Right atrium auricular region (tissue), 2 donors: ENCODE measurements at places on chromosomes 3 and 15. TPM values are rescaled to one million over a fixed set of nuclear protein-coding genes. Genes with fewer than 3 reads are reported as not detected.

GRCh38 chr3:119175872-119176756 is 2.7 kb downstream of the UPK1B start:
- no peak for DNase-seq

GRCh38 chr3:10242182-10243065 is 5.8 kb upstream of the TATDN2 start:
- no peak for DNase-seq

GRCh38 chr3:97949110-97949485 is 23.1 kb downstream of the RIOX2 start:
- DNase-seq = no peak

- DNase-seq = no peak
Measured at GRCh38 chr3:87336761-87337160, 60.4 kb upstream of the POU1F1 start.

DNA sequence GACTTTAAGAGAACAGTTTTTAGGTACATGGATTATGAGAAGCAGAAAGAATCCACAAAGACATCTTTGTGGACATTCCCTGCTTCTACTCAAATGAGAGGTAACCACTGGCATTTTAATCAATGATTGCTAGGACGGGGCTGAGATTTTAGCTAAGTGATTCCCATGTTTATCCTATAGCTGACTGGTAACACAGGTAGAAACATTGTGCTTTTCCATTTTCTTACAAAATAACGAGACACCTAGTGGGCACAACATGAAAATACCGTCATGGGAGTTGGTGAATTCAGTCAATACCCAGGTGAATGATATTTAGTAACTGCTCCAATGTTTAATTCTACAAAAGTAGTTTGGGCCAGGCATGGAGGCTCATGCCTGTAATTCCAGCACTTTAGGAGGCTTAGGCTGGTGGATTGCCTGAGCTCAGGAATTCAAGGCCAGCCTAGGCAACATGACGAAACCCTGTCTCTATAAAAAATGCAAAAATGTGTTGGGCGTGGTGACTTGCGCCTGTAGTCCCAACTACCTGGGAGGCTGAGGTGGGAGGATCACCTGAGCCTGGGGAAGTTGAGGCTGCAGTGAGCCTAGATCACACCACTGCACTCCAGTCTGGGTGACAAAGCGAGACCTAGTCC is 37.2 kb upstream of the DENND4A start:
- DNase-seq = no peak

- DNase-seq = no peak
Measured at GRCh38 chr3:33768578-33769330, 29.7 kb upstream of the PDCD6IP start.

DNA sequence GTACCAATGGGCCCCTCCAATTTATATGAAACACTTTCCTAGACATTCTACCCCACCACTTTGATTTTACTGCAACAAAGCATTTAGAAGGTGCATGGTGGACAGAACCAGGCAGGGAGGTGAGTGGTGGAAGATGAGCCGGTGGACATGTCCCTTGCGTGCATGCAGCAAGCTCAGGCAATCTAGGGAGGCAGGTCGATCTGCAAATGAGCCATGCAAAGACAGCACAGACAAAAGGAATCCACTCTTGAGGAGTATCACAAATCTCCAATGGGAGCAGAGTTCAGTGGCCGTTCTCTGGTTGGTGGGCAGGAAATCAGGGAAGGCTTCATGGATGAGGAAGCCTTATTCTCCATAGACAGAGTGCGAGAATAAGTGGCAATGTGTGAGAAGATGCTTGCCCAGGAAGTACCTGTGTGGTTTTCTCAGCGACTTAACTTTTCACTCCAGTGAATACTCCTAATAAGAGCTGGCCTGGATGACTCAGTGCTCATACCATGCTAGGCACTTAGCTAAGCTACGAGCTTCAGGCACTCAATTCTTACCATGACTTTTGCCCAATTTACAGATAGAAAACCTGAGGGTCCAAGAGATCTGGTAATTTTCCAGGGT is 152.5 kb downstream of the FOXP1 start:
- DNase-seq = no peak

- no peak for DNase-seq
Measured at GRCh38 chr3:127979473-127979872, 64.4 kb downstream of the KBTBD12 start.

- DNase-seq = no peak
Measured at GRCh38 chr3:131218196-131218595, 163.4 kb upstream of the NUDT16 start.

DNA sequence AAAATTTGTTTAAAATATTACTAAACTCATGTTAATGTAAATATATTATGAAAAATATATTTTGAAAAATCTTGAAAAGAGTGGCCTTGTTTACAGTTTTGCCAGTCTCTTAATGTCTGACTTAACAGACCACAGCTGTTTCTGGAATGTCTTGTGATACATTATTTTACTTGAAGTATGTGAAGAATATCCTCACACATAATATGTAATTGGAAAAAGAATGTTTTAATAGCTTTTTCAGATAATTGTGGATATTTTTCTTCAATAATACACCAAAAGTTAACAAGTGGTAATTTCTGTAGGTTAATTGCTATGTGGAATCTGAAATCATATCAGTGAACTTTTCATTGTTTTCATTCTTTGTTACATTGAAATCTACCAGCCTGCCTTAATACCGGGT is 101.3 kb downstream of the UBE2E2 start:
- DNase-seq = no peak

- no peak for DNase-seq
Measured at GRCh38 chr3:14494279-14494972, 45.7 kb downstream of the GRIP2 start.

DNA sequence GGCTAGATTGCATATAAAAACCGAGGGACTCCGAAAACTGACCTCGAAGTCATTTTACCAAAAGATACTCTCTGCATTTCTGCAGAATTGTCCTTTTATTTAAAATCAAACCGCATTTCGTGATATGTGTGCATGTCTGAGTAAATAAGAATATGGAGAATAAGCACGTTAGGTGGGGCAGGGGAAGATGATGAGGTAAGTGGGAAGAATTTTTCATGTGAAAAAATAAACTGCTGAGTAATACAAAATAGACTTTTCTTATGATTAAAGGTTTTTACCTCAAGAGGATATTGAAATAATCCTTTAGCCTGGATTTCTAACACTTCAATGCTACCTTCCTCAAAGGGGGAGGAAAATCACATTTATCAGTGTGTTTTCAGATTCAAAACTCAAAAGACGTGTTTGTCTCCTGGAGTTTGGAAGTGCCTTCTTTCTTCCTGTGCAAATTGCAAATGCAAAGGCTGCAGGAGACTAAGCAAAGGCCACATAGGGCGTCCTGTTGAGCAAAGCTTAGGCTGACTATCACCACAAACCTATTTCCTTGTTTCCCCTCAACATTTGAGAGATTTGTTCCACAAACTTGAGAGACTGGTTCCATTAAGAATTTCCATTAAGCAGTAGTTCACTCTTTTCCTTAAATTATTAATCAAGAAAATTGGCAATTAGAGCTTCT is 813.5 kb downstream of the MCTP2 start:
- DNase-seq = no peak

GRCh38 chr15:100879061-100879463 is 569 bp upstream of the ALDH1A3 start:
- DNase-seq = no peak

GRCh38 chr15:42184296-42184695 is 23.8 kb downstream of the VPS39 start:
- no peak for DNase-seq

- DNase-seq = no peak
Measured at GRCh38 chr15:71512682-71513006, 297.7 kb upstream of the NR2E3 start.

- no peak for DNase-seq
Measured at GRCh38 chr3:73530022-73530396, 94.7 kb downstream of the PDZRN3 start.

GRCh38 chr3:136277634-136278033 is 27.5 kb downstream of the PCCB start:
- DNase-seq = no peak

DNA sequence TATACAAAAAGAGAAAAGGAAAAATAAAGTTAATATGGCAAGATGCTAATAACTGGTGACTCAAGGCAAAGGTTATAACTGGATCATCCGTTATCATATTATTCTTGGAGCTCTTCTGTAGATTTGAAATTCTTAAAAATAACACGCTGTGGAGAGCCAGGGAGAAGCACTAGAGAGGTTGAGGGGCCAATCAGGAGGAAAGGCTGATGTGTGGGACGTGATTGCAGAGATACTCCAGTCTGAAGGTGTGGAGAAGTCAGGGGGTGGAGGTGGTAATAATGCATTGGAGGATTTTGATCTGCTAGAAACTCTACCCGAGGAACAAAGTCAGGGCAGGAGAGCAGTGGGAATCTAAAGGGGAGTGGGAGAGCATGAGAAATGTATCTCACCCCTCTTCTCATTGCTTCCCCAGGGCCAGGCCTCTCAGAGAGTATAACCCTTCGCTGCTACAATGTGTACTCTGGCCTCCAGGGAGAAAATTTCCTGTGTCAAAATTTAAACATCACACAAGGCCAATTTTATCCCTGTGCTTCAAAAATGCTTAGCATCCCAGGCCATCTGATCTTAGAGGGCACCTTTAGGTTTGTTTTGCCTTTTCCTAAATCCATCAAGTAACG is 211.5 kb upstream of the SEMA6D start:
- no peak for DNase-seq

DNA sequence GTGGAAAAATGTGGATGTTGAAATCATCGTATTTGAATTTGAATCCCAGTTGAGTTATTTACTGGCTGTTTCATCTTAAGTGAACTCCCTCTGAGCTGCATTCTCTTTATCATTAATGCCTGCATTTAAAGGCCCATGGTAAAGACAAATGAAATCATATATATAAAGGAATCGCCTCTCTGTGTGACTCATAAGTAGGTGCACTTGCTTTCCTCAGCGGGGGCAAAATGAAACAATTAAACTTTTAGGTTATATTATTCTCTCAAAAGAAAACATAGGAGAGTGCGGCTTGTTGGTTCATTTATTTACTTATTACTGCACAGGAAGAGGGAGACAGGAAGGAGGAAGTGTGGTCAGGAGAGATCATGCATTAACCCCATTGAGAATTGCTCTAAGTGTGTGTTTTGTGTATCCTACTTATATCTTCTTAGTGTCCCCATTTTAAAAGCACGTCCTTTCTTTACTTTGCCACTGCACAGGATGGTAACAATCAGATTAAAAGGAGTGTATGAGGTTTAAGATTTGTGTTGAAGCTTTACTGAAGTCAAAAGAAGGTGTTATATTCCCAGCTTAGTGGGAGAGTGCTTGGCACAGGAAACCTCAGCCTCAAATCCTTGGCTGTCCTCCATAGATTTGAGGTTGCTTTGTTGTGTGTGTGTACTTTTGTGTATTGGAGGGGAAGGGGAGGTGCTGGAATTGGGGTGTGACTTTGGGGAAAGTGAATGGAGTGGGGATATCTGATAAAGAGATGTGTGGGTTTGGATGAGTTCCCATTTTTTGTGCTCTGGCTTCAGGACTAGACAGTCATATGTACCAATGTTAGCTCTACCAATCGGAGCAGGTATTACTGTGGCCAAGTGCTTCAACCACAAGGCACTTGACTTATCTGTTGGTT is 595.8 kb upstream of the NR2F2 start:
- DNase-seq = no peak

DNA sequence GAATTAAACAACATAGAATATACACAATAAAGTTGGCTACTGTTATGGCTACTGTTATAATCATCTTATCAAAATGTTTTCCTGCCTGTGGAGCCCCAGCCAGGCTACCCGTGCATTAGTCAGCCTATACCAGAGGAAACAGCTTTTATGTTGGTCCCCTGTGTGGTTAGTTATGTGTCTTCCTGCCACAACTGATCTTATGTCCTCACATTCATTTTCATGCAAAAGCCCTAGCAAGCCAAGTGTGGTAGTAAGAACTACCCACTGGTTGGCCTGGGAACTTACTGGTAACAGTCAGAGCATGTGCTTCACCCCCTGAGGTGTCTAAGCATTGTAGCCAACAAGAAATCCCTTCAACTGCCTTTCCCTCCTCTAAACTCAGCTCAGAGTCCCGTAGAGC is 21.8 kb downstream of the MGLL start:
- no peak for DNase-seq

- no peak for DNase-seq
Measured at GRCh38 chr15:62929000-62929357, 113.6 kb upstream of the TPM1 start.

DNA sequence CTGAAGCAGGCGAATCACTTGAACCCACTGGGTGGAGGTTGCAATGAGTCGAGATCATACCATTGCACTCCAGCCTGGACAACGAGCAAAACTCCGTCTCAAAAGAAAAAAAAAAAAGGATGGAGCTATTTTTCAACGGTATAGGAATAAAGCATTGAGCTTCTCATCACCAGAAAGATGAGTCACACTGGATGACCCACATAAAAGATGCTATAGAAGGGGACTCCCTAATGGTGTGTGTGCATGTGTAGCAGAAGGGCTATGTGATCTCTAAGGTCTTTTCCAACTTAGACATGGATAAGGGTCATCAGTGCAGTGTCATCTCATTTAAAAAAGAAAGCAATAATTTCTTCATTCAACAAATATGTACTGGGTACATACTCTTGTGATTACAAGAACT is 476.0 kb downstream of the MFSD1 start:
- no peak for DNase-seq

DNA sequence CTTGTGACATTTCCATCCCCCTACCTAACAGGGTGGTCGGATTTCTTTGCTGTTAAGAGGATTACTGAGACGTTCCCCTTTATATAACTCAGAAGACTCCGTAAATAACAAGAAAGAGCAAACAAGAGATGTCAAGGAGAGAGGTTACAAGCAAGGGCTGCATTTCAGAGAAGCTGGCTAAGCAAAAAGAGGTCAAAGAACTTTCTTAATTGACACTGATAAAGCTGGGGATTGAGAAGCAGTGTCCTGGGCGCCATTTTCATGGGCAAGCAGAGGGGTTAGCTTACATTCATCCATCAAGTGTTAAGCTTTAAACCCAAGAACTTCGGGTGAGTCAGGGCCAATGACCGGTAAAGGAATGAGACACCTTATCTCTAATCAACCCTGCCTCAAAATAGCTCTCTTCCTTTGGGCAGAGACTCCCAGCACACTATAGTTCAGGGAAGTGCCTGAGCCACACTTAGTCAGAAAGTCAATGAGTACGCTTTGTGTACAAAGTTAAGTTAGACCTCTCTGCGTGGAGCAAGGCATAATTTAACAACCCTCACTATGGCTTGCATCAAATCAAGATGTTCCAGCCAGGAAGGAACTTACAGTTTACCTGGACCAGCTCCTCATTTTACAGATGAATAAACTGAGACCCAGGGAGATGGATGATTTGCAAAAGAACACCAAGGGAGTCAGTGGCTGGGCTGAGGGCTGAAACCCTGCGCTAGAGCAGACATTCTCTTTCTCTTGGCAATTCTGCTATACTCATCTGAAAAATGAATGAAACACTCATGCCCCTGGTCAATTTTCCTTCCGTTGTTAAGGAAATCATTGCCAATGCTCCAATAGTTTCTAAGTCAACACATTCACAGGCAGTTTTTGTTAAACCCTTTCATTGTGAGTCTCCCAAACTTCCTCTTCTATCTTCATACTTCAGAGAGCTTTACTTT is 44.6 kb downstream of the CCNL1 start:
- DNase-seq = no peak

- no peak for DNase-seq
Measured at GRCh38 chr3:54822206-54822605, 105.7 kb downstream of the LRTM1 start.

MYO5C gene
- 2.0 TPM for total RNA-seq

FETUB gene
- total RNA-seq = not detected

LOXL1 gene
- total RNA-seq = 22.2 TPM

ERICH6 gene
- not detected for total RNA-seq

CYP8B1 gene
- not detected for total RNA-seq

SNTN gene
- total RNA-seq = not detected

EPM2AIP1 gene
- total RNA-seq = 10.3 TPM

AGBL1 gene
- not detected for total RNA-seq

MFGE8 gene
- 341 TPM for total RNA-seq
